ENCODE measurements at places on chromosomes 13 and 19. TPM values are rescaled to one million over a fixed set of nuclear protein-coding genes. Genes with fewer than 3 reads are reported as not detected.

DNA sequence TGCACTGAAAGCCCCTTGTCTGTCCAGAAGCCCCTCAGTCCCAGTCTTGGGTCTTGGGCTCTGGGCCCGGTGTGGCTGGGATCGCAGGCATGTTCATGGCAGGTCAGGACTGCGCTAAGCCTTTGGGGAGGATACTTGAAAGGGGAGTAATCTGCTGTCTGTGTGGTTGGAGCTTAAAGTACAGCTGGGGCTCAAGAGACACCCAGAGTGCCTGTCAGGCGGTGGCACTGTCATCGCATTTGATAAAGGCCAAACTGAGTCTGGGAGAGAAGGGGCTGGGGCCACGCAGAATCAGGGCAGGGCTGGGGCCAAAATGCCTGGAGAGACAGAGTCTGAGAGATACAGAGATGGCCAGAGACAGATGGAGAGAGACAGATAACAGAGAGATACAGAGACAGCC is 4.2 kb upstream of the CILP2 start:
- H3K27ac ChIP-seq: no peak overlapping the region
- no peak overlapping the region for H3K4me3 ChIP-seq
- peaks cover 7% of the 10 kb centered on the region for H3K4me1 ChIP-seq
- H3K27me3 ChIP-seq: 0 out of 3 replicates have a peak, but pooled peaks cover 4% of the 10 kb centered on the region
- H3K36me3 ChIP-seq: no peaks in the 10 kb centered on the region

GRCh38 chr13:82076496-82076895 is 1735.6 kb upstream of the SPRY2 start:
- H3K27ac ChIP-seq: no peak overlapping the region
- H3K27me3 ChIP-seq: no peaks in the 10 kb centered on the region
- DNase-seq: no peak
- H3K4me1 ChIP-seq: no peaks in the 10 kb centered on the region
- H3K36me3 ChIP-seq: no peaks in the 10 kb centered on the region

The CEACAM7 gene
- not detected for polyA plus RNA-seq

The SYCN gene
- polyA plus RNA-seq: not detected

The CGB2 gene
- not detected for polyA plus RNA-seq

The DYRK1B gene
- polyA plus RNA-seq: 1.3 TPM
